ENCODE measurements at places on chromosomes 3 and 15.

GRCh38 chr3:110738531-110738930, 333.1 kb upstream of the NECTIN3 start:
- no peak for DNase-seq

GRCh38 chr15:31471731-31472430, 145.2 kb downstream of the KLF13 start:
- DNase-seq: peak; percentile 54

DNA sequence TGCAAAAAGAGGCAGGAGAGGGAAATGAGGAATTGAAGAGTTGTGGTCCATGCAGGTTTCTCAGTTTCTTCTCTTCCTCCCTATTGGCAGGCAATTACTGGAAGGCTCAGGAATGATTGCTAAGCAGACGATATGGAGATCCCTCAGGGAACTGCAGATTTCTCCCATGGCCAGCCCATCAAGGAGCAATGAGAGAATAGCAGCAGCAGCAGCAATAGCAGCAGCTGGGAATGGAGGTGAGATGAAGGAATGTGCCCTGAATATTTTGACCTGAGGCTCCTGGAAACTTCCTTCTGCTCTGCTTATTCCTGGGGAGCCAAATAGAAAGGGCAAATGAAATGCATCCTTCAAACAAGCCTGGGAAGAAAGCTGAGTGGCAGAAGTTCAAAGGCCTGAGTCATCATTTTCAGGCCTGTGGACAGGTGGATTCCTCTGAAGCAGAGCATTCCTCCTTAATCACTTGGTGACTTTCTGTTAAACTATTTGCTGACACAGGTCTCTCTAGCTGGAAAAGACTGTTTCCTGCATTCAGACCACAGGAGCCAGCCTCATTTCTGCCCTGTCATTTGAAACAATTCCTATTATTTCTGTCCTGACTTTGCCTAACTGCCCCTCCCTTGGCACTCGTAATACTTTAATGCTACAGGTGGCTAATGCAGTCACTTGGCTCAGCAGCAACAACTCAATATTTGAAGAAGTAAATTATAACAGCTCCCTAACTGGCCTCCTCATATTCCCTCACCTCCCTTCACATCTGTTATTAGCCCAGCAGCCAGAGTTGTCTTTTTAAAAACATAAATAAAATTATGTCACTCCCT, 146.9 kb upstream of the GADL1 start:
- DNase-seq: no peak

GRCh38 chr15:41437448-41437847, 20.6 kb downstream of the RTF1 start:
- no peak for DNase-seq

- no peak for DNase-seq
Observed at GRCh38 chr15:84634228-84634837, 19.8 kb downstream of the WDR73 start.

DNA sequence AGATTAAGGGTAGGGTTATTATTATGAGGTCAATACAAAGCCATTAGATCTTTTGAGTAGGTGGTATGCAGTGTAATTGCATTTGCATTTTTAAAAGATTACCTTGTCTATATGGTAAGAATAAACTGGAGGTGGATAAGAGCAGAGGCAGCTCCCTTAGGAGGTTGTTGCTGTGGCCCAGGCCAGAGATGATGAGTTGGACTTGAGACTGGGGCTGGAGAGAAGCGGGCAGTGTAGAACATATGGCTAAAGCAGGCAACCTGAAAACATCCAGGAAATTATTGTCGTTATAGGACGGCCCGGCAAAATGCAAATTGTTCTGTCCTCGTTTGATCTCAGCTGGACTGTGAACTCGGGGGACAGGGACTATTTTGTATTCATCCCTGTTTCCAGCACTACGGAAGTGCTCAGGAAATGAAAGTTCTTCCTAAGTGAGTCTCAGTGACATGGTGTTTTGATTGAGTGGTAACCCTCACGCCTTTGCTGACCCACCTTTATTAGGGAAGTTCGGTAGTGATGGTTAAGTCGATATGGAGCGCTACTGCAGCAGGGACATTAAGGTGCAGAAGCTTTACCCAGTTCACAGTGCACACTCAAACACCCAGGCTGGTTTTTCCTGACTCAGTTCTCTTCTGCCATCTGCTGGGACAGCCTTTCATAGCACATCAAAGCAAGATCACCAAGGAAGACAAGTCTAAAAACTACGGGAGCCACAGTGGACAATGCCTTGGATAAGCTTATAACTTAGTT, 27.2 kb upstream of the VPS33B start:
- peak; percentile 23 for DNase-seq
